Activated CD4-positive, CD25-positive, alpha-beta regulatory T cell treated with anti-CD3 and anti-CD28 coated beads, Interleukin-2, amount 50 U/mL, for 16 hours (primary cell): ENCODE measurements at places on chromosomes 1 and 21.

DNA sequence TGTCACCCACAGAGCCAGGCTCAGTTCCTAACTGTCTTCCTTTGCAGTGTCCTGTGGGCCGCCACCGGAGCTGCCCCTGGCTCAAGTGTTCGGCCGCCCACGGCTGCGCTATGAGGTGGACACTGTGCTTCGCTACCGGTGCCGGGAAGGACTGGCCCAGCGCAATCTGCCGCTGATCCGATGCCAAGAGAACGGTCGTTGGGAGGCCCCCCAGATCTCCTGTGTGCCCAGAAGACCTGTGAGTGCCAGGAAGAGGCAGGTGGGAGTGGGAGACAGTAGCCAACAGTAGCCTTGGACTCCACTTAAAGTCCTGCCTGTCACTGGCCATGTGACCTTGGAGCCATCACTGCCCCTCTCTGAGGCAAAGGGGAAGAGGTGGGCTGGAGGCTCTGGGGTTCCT lies 16.6 kb downstream of the BCAN start:
- DNase-seq: no peak

GRCh38 chr1:205588636-205589035 lies 43.2 kb downstream of the ELK4 start:
- no peak for DNase-seq

GRCh38 chr1:116346943-116347673 lies 25.9 kb upstream of the ATP1A1 start:
- no peak for DNase-seq

- no peak for DNase-seq
Measured at GRCh38 chr1:95048317-95048716, 24.4 kb downstream of the ALG14 start.

- no peak for DNase-seq
Measured at GRCh38 chr1:167093846-167094516, at the start of gene STYXL2. TSS of gene STYXL2 (plus strand) at chr1:167094075. CDS start at chr1:167094850, 775 bp downstream.

DNA sequence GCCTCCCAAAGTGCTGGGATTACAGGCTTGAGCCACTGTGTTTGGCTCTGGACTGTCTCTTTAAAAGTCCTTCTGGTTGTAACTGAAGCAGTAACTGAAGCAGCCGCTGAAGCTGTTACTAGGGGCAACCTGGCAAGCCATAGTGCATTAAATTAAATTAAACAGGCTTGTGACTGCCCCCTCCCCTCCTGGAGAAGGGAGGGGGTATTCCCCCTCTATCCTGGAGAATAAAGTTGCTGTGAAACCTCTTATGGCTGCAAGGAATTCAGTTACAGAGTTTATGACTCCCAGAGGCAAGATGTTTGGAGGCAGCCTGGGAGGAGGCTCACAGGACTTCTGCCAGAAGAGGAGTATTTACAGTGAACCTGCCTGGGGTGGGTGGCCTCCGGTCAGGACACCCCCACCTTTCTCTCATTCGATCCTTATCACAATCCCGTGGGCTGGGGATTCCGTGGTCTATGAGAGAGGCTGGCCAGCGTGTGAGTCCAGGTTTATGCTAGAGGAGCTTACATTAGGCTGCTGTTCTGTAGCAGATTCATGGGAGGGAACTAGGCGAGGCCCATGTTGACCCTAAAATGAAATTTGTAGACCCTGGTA lies 8.3 kb downstream of the TTC22 start:
- DNase-seq: no peak

- DNase-seq: no peak
Measured at GRCh38 chr21:41358193-41359166, 3.3 kb upstream of the MX2 start.

GRCh38 chr1:28439320-28439719 lies 66.5 kb upstream of the RCC1 start:
- no peak for DNase-seq

DNA sequence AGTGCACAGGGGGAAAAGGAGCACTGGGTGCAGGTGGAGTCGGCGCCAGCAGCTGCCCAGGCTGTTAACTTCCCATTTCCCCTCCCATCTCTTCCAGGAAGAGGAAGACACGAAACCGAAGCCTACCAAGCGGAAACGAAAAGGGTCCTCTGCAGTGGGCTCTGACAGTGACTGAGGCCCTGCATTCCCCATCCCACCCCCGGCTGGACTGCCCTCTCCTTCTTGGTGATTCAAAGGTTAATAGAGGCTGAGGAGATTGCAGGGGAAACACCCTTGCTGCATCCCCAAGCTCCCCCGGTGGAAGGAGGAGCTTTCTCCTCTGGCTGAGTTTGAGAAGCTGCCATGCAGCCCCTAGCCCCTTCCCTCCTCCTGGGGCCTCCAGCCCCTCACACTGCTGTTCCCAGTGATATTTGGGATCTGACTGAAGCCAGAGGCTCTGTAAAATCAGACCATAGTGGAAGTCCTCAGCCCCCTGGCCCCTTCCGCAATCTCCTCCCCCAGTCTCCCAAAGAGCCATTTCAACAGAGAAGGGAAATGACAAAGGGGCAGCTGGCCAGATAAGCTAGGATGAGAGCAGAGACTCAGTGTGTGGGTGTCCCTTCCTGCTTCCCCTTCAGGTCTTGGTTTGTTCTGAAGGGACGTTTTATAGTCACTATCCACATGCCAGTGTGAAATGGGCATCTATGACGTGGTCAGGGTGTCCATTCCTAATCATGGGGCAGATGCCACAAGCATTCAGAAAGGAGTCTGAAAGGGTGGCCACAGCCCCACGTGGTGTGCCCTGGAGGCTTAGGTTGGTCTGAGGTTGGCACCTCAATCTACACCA lies 1.9 kb upstream of the SLC27A3 start:
- no peak for DNase-seq

- DNase-seq: no peak
Measured at GRCh38 chr1:220669005-220669404, 21.2 kb upstream of the C1orf115 start.

DNA sequence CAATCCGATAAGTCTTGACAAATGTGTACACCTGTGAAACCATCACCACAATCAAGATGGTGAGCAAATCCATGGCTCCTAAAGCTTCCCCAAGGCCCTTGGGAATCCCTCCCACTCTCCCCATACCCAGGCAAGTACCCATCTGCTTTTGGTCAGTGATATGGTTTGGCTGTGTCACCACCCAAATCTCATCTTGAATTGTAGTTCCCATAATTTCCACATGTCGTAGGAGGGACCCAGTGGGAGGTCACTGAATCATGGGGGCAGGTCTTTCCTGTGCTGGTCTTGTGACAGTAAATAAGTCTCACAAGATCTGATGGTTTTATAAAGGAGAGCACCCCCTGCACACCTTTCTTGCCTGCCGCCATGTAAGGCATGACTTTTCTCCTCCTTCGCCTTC lies 14.6 kb upstream of the GUCA2B start:
- no peak for DNase-seq
